ENCODE measurements at places on chromosomes 11 and 22.

GRCh38 chr11:43359422-43359818 lies 700 bp downstream of the TTC17 start:
- no peak for DNase-seq

GRCh38 chr22:48842583-48842945 lies 985.1 kb downstream of the BRD1 start:
- no peak for DNase-seq

- no peak for DNase-seq
Observed at GRCh38 chr11:77580712-77581337, 8.9 kb upstream of the AQP11 start.

DNA sequence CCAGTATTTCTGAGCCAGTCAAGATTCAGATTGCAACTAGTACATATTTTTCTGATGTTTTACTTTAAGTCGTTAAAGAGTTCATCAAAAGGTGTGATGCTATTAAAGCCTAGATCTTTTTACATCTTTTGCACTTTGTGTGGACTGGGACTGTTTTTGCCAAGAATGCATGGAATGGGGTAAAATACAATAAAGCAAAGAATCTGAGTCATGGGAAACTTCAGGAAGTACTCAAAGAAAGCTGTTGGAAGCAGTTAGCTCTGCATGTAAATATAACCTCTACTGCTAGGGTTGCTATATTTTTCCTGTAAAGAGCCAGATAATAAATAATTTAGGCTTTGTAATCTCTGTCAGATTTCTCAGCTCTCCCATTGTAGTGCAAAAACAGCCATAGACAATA lies 20.9 kb downstream of the ATXN10 start:
- DNase-seq, result no peak

DNA sequence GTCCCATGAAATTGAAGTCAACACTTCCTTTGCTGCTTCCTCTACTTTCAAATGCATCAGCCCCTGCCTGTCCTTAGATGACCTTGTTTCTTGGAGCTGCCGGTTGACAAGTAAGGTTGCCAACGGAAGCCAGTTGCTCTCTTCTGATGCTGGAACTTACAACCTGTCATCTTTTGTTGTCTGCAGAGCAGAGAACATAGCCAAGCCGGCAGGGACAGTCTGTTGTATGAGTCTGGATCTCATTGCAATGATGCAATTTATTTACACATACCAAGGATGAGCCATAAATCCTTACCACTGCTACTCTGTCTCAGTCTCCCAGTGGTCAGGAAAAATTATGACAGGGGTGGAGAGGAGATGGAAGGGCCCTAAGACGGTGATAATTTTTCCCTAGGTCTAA lies 151.4 kb downstream of the BLID start:
- no peak for DNase-seq

DNA sequence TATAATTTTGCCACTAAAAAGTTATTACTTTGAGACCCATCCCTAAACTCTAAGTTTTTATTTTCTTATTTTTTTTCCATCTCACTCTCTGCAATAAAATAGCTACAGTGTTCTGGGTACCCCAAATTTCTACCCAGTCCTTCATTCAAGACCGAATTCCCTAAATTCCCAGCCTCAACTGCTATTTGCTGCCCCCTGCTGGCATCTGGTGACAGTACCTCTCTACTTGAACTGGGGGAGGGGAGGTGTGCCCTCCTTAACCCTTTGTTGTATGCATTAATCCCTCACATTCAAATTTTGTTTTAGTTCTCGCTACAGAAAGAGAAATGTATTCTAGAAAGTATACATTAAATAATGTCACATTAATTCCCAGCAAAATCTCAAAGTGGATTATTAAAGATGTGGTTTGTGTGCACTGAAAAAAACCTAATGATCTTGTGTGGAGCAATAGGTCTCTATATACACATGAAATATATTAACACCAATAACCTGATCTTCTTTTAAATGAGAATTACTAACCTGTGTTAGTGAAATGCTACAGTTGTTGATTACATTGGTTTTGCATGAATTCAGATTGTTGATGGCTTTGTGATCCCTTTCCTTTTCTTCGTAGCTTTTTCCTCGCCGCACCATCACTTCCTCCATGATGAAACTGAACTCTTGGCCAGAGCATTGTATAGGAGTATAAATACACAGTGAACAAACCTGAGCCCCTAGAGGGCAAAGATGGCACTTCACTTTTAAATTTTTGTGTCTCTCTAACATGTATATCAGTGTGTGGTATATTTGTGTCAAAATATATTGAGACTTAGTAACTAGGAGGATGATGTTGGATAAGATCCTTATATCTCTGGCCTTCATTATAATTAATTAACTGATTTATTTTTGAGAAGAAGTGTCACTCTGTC lies 590.0 kb downstream of the METTL15 start:
- DNase-seq, result no peak
